ENCODE measurements at places on chromosomes 2 and 18.

DNA sequence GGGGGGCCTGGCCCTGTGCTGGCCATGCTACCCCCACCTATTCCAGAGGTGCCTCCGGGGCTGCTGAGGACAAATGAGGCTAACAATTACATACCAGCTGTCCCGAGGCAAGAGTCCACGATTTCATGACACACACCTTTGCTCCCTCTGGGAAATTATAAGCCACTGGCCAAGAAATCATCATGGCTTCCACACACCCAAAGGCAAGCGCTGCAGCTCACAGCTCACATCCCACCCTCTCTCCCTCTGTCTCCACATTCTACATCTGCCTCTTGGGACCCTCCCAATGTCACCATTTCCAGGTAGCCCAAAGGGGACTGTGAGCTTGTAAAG, 134.4 kb downstream of the HDAC4 start:
- no peak for DNase-seq

GRCh38 chr2:195480121-195480520, 176.9 kb upstream of the SLC39A10 start:
- DNase-seq = no peak

GRCh38 chr2:171522052-171522787, at the start of gene CYBRD1:
Gene CYBRD1 (plus strand): TSS chr2:171522474. CDS start chr2:171522546, 72 bp downstream.
- DNase-seq = no peak

DNA sequence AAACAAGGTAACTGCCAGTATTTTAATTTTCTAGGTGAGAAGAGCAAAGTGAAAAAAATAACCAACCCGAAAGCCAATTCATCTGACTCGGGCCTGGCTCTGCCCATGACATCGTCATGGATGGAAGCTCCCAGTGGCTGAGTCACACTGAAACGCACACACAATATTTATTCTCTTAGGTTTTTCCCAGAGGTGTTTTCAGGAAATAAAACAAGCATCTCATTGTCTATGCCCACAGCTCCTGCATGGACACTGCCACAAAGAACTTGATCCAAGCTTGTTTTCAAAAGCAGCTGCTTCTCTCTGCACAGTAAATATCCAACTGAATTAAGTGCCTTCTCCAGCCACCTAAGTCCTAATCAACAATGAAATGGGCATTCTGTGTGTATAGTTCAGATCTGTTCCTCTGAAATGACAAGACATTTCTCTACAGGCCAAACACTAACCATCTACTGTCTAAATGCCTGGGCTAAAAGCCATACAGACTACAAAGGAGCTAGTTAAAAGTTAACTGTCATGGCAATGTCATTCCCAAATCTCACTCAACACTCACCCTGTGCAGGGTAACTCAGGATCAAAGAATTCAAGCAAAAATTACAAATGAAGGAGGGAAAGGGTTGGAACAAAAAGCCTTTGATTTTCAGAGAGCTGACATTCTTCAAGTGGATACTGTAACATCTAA, 62.9 kb downstream of the RPL31 start:
- no peak for DNase-seq

GRCh38 chr2:6079405-6079804, 387.2 kb downstream of the SOX11 start:
- no peak for DNase-seq

- DNase-seq = no peak
These were observed 37.4 kb downstream of the SH3BP4 start for GRCh38 chr2:234989183-234989701.

- peak; percentile 21 for DNase-seq
These were observed 113.7 kb downstream of the B3GNT2 start for GRCh38 chr2:62309465-62310091.

DNA sequence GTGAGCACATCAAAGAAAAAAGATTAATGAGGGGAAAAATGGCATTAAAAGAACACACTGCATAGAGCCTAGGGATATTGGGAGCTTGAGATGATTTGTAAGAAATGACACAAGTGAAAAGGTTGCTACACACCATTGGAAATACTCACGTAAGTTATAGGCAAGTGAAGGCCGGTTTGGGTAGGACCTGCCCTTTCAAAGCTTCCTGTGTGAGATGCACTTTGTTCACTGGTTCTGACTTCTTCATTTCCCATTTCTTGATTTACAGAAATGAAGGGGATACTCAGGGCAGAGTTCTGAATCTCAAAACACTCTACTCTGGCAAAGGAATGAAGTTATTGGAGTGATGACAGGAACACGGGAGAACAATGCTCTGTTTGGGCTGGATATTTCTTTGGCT, at the start of gene IL18RAP:
Gene IL18RAP (plus strand): TSS at position 251 of the 400 bp plus-strand sequence. CDS start 118 bp downstream, at position 369.
- no peak for DNase-seq

DNA sequence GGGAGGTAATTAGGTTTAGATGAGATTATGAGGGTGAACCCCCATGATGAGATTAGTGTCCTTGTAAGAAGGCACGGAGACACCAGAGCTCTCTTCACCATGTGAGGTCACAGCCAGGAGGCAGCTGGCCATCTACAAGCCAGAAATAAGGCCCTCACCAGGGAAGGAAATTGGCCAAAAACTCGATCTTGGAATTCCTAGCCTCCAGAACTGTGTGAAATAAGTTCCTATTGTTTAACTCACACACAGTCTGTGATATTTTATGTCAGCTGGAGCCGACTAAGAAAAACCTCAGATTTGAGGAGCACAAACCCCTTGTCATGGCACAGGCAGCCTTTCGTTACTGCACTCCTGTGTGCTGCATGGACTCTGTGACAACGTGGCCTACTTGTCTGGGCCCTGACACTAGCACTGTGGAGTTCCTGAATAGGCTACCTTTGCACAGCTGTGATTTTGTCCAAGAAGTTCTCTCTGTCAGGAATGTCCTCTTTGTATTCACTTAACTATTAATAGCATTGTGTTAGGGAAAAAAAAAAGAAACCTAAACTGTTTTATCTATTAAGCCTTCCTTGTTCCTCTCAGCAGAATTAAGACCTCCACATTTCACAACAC, 319.8 kb downstream of the TDRD15 start:
- DNase-seq = no peak

GRCh38 chr2:118145207-118145606, 56.9 kb downstream of the INSIG2 start:
- no peak for DNase-seq

GRCh38 chr2:60350791-60351190, 202.7 kb downstream of the BCL11A start:
- DNase-seq = no peak

DNA sequence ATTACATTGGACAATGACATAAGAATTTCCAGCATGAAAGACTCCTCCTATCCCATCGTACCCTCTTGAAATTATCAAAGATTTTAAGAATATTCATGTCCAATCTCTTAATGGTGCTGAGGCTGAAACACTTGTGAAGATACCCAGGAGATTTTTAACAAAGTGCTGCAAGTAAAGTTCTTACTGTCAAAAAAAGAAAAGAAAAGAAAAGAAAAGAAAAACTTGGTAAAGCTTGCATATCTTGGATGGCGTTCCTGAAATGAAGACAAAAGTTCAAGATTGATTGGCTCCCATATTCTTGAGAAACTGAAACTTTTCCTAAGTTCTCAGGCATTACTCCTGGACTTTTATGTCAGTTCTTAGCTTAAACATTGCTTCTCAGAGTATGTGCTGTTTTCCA, 1010.5 kb upstream of the PIK3C3 start:
- no peak for DNase-seq

DNA sequence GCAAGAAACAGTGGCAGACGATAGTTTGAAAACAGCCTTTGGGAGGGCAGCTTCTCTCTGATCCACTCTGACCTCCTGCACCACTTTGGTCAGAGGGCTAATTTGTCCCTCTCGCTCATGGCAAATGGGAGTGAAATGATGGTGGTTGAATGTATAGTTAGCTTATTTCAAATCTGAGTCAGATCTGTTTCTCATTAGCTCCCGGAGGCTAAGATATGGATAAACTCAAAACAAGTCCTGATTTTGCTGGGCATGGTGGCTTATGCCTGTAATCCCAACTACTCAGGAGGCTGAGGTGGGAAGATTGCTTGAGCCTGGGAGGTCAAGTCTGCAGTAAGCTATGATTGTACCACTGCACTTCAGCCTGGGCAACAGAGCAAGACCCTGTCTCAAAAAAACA, 145.0 kb downstream of the ALK start:
- DNase-seq = no peak

- no peak for DNase-seq
These were observed 126.7 kb downstream of the OSBPL1A start for GRCh38 chr18:24270937-24271380.

DNA sequence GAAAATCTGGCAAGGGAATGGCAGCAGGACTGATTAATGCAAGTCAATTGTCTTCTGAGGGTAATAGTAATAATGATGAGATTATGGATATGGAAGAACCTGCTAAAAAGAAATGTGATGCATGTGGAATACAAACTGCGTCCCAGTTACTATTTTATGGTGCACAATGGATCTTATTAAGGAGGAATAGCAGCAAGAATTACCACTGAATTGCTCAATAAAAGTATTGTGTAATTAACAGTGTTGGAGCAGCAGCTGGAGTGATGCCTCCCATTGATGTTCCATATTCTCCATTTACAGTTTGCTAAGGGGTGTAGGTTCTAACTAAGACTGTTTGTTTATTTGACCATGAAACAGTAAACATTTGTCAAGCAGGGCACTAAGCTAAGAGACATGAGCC, 167.9 kb downstream of the HRH4 start:
- DNase-seq = no peak

- no peak for DNase-seq
These were observed 59.9 kb upstream of the CERS6 start for GRCh38 chr2:168396131-168396530.

- DNase-seq = no peak
These were observed 186.6 kb downstream of the MTX2 start for GRCh38 chr2:176455816-176456291.

DNA sequence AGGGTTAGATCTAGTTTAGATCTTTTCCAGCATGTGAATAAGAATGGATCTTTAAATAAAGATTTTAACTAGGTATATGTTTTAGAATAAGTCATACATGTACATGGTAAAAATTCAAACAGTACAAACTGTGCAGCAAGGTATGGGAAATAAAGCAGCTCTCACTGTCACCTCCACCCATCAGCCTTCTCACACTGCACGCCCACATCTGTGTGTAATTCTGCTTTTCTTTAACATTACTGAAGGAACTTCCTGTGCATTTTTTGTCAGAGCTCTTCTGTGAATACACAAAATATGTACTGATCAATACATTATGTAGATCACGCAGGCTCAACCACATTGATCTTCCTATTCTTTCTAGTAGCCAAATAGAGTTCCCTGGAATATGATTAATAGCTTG, 3.4 kb downstream of the CASP8 start:
- no peak for DNase-seq

DNA sequence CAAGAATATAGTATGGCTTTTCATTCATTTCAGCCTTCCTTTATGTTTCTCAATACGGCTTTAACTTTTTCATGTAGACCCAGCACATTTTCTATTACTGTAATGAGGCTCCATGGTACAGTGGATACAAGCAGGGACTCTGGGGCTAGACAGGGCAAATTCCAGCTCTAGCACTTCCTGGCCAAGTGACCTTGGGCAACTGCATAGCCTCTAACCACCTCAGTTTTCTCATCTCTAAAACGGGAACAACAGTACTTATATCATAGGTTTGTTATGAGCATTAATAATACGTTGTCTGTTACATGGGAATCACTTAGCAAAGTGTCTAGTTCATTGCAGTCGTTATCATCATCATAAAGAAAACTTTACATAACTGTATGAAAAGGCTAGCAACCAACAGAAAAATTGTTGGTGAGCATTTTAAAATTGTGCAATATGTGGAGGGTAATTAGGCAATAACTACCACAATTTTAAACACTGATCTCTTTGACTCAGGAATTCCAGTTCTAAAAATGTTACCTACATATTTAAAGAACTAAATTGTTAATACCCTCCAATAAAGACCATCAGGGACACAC, 13.7 kb upstream of the RMDN2 start:
- no peak for DNase-seq

DNA sequence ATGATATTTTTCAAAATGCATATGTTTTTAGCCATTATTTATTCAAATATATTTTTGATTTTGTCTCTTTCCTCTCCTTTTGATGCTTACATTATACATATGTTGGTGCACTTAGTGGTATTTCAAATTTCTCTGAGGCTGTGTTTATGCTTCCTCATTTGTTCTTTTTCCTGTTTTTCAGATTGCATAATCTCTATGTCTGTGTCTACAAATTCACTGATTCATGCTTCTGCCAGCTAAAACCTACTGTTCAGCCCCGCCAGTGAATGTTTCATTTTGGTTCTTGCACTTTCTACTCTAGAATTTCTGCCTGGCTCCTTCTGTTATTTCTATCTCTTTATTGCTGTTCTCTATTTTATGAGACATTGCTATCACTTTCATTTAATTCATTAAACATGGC, 951.7 kb upstream of the CNTNAP5 start:
- DNase-seq = no peak

DNA sequence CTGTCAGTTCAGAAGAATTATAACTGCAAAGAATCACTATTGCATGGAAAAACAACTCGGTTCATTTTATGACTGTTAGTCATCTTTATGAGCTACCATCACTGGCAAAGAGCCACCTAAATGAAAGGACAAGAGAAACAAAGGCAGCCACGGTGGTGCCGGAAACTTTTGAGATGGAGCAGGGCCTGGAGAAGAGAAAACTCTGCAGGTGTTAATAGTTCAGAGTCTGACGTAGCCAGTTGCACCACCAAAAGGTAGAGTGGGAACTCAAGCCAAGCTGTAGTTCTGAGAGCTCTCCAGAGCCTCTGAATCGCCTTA, 110.9 kb downstream of the FTCDNL1 start:
- no peak for DNase-seq

GRCh38 chr2:39679805-39680204, 14.1 kb downstream of the TMEM178A start:
- DNase-seq = no peak

GRCh38 chr18:79890674-79891073, 60.8 kb downstream of the SLC66A2 start:
- no peak for DNase-seq

- no peak for DNase-seq
These were observed 130.3 kb upstream of the CTAGE1 start for GRCh38 chr18:22547807-22548561.

DNA sequence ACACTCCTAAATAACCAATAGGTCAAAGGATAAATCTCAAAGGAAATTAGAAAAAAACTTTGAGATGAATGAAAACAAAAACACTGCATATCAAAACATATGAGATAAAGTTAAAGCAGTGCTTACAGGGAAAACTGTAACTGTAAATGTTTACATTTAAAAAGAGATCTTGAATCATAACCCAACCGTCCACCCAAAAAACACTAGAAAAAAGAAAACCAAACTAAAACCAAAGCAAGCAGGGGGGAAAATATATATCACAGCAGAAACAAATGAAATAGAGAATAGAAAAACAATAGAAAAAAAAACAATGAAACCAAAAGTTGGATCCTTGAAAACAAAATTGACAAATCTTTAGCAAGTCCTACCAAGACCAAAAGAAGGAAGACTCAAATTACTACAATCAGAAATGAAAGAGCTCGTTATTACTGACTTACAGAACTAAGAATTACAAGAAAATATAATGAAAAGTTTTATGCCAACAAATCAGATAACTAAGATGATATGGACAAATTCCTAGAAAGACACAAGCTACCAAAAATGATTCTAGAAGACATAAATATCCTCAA, 65.6 kb downstream of the TLK1 start:
- no peak for DNase-seq

GRCh38 chr18:71442731-71443141, 1101.4 kb downstream of the CBLN2 start:
- no peak for DNase-seq

- DNase-seq = no peak
These were observed 20.9 kb downstream of the CELF4 start for GRCh38 chr18:37544713-37545112.

Measured in stimulated activated CD8-positive, alpha-beta memory T cell treated with anti-CD3 and anti-CD28 coated beads, Interleukin-4, amount 100 ng/mL, for 24 hours (primary cell).